ENCODE measurements at places on chromosomes 1 and 21.

DNA sequence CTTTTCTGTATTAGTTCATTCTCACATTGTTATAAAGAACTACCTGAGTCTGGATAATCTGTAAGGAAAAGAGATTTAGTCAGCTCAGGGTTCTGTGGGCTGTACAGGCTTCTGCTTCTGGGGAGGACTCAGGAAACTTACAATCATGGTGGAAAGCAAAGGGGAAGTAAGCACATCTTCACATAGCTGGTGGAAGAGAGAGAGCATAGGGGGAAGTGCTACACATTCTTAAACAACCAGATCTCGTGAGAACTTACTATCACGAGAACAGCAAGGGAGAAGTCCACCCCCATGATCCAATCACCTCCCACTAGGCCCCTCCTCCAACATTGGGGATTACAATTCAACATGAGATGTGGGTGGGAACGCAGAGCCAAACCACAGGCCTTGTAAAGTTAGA is 37.9 kb upstream of the AHCTF1 start:
- no peak for DNase-seq

- no peak for DNase-seq
Observed at GRCh38 chr1:56382929-56383328, 196.4 kb downstream of the PLPP3 start.

- DNase-seq: no peak
Observed at GRCh38 chr21:33455686-33456446, 23.9 kb downstream of the TMEM50B start.

DNA sequence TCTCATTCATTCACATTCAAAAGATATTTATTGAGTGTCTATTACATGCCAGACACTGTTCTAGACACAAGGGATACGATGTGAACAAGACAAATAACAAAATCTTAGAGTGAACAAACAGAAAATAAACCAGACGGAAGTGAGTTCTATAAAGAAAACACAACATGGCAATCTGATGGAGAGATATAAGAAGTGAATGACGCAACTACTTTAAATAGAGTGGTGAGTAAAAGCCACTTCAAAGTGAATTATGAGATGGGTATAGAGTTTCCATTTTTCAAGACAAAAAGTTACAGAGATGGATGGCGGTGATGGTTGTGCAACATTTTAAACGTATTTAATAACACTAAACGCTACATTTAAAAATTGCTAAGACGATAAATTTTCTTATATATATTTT is 75.4 kb downstream of the CEP170 start:
- no peak for DNase-seq

- peak; percentile 26 for DNase-seq
Observed at GRCh38 chr1:205141236-205142101, 19.7 kb upstream of the RBBP5 start.

GRCh38 chr1:111654839-111655238 is 35.2 kb downstream of the RAP1A start:
- DNase-seq: no peak

DNA sequence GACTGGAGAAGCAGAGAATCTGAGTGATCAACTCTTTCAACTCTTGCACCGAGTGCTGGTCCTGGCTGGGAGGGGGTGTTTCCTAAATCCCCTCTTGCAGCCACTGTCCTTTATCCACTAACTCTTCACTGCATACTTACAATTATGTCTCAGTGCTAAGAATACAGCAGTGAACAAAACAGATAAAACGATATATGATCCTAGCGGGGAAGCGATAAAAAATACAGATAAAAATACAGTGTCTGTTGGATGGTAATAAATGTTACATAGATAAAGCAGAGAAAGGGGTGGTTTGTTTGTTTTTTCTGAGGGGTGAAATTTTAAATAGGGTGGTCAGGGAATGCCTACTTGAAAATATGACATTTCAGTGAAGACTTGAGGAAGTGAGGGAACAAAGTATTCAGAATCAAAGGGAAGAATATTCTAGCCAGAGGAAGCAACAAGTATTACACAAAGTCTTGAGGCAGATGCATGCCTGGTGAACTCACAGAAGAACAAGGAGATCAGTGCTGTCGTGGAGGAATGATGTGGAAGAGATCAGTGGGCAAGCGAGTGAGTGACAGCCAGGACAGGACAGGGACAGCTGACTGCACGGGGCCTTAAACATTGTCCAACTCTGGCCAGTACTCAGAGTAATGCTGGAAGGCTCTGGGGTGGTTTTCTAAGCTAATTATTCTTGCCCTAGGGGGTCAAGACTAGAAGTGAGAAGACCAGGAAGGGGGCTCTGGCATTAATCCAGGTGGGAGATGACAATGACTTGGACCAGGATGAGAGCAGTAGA is 110.0 kb downstream of the APP start:
- no peak for DNase-seq

- no peak for DNase-seq
Observed at GRCh38 chr1:9374748-9375341, 82.2 kb downstream of the SPSB1 start.

GRCh38 chr1:2950926-2951305 is 70.4 kb upstream of the ACTRT2 start:
- no peak for DNase-seq

GRCh38 chr1:218156595-218156994 is 128.5 kb upstream of the RRP15 start:
- no peak for DNase-seq

DNA sequence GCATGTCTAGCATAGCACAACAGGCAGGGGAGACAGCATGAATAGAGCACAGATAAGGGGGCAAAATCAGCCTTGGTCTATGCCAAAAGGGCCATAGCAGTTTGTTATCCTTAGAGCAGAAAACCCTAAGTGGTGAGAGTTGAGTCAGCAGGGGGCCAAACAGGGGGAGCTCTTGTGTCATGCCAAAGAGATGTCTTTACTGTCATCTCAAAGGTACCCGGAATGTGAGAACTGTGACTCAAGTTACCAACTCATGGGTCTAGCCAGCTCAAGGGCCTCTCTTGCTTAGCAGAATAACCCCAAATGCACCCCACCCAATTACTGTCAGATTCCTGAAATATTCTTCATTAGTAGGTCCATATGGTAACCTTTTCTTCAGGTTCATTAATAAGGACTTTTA is 45.9 kb upstream of the NRDC start:
- DNase-seq: no peak

DNA sequence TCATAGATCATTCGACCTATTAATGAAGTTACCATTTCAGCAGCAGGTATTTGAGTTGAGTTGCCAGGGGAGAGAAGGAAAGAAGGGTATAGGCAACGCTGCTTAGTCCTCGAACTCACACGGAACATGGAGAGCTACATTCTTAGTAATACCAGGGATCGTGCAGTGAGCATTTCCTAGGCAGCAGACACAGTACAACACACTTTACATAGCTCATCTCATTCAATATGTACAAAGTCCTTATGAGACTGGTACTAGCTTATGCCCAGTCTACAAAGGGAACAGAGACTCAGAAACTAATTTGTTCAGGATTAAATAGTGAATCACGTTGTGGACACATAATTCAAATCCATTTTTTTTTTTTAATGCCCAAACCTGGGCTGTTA is 25.6 kb downstream of the IRF2BP2 start:
- no peak for DNase-seq

- DNase-seq: no peak
Observed at GRCh38 chr21:14982336-14982735, 82.5 kb downstream of the NRIP1 start.

GRCh38 chr1:216464489-216464888 is 41.2 kb upstream of the USH2A start:
- no peak for DNase-seq

- no peak for DNase-seq
Observed at GRCh38 chr1:109161858-109162606, 48.1 kb downstream of the ELAPOR1 start.

DNA sequence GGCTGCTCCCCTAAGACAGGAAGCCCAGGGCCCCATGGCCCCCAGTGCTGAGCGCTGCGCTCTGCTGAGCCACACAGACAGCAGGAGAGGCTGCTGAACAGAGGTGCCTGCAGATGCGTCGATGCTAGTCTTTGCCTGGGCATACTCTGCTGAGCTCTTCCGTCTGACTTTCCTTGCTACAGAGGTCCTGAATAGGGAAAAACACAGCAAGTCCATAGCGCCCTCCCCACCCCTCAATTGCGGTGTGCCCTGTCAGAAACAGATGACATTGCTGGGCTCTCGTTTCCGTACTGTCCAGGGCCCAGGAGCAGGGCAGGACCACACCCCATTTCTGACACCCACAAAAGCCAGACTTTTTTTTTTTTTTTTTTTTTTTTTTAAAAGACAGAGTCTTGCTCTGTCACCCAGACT is 252.5 kb downstream of the SDCCAG8 start:
- no peak for DNase-seq

GRCh38 chr1:20785907-20786252 is 1.2 kb downstream of the HP1BP3 start:
- no peak for DNase-seq

GRCh38 chr1:59926381-59927123 is at the start of gene CYP2J2:
Gene CYP2J2, minus strand, starts transcription at chr1:59926773. Its CDS starts 27 bp downstream, at chr1:59926746.
- no peak for DNase-seq

- DNase-seq: no peak
Observed at GRCh38 chr21:14383596-14384180, 742 bp upstream of the HSPA13 start.

DNA sequence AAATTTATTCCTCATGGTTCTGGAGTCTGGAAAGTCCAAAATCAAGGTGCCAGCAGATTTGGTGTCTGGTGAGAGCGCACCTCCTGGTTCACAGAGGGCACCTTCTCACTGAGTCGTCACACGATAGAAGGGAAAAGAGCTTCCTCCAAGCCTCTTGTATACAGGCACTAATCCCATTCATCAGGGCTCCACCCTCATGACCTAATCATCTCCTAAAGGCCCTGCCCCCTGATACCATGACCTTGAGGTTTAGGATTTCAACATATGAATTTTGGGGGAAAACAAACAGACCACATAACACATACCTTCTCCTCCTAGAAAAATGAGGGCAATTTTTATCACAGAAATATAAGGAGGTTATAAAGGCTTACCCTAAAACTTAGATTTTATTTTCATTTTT is 88.0 kb upstream of the NFIA start:
- no peak for DNase-seq

DNA sequence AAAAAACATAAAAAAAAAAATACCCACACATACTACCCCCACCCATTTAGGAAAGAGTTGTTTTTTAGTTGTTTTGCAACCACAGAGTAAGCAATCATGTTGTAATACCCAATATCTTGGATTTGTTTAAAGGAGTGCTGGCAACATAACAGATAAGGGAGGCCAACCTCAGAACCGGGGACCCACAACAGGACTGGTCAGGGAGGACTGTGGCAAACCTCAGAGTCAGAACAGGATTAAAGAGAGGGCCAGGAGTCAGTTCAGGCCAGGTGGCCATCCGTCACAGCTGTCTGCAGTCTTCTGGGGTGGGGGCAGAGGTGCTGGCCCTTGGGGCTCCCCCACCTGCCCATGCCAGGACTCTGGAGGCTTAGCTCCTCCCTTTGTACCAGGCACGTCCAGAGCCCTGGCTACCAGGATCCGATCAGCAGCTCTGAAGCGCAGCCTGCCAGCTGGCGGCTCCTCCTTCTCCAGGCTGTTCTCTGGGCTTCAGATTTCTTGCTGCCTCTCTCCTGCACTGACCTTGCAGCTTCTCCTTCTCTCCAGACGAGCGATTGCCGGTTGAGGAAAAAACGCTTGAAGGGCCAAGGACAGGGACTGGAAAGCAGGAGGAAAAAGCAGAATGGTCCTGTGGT is 7.9 kb downstream of the H6PD start:
- DNase-seq: no peak

DNA sequence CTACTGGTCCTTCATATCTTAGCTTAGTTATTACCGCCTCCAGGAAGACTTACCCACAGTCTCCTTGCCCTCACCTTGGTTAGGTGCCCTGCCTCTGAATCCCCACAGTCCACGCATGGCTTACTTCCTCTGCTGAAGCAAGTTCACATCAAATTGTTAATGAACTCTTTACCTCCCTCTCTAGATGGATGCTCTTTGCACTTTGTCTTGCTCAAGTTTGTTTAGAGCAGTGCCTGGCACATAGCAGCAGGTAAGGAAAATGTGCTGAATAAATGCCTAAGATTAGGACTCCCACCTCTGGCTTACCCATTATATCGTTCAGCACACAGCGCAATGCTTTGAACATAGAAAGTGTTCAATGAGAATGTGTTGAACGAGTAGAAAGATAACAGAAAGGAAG is 90.5 kb downstream of the BEND5 start:
- no peak for DNase-seq

- no peak for DNase-seq
Observed at GRCh38 chr21:43194303-43195120, 25.7 kb downstream of the CRYAA start.

DNA sequence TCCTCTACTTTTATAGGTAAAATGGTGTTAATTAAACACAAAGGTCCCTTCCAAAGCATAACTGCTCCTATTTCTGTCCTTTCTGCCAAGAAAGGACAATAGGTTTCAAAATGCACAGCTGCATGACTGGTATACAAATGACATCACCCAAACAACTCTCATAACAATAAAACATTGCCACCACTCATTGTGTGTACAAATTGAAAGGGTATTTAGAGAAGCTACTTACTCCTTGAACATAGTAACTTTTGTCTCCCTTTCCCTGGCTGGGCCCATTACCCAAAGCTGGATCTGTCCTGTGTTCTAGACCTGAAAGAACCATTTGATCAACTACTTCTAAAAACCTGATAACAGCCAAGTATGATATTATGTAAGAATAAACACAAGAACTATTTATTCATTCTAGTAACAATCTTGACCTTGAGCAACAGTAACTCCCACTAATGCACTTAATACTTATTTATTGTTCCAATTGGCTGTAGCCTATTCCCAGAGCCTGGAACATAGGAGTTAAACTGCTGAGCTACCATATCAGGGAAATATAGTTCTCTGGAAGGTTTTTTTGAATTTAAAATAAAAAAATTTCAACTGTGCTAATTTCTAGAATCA is 38.2 kb downstream of the TTLL7 start:
- no peak for DNase-seq

DNA sequence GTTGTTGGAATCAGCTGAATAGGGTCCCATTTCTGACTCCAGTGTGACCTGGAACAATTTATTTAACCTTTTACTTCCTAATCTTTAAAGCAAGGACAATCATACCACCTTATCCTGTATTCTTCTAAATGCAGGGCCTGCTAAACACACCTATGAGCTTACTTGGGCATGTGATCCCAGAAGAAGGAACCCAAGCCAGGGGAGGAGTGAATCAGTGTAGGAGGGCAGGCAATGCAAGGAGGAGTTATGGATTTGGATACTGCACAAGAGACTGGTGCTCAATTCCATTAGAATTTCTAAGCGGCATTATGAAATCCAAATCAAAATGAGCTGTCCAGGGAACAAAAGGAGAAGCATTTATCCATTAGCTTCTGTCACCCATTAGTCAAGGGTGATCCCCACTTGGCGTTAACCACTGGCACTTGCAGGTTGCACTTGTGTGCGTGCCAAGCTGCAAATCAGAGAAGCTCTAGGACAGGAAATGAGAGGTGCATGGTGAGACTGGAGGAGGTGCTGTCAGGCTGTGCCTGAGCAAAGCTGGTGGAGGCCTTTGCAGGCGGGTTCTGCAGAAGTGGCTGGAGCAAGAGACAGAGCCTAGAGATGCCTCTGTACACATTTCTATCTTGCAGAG is 297.2 kb upstream of the PLXNA2 start:
- DNase-seq: no peak

- no peak for DNase-seq
Observed at GRCh38 chr1:65232461-65232990, 76.8 kb upstream of the DNAJC6 start.

GRCh38 chr1:156391366-156391677 is 22.3 kb downstream of the RHBG start:
- no peak for DNase-seq

Data from activated CD4-positive, CD25-positive, alpha-beta regulatory T cell (primary cell).